ENCODE measurements at places on chromosomes 6 and 20.

- no peak for DNase-seq
Measured at GRCh38 chr20:13659288-13659687, 20.6 kb upstream of the TASP1 start.

DNA sequence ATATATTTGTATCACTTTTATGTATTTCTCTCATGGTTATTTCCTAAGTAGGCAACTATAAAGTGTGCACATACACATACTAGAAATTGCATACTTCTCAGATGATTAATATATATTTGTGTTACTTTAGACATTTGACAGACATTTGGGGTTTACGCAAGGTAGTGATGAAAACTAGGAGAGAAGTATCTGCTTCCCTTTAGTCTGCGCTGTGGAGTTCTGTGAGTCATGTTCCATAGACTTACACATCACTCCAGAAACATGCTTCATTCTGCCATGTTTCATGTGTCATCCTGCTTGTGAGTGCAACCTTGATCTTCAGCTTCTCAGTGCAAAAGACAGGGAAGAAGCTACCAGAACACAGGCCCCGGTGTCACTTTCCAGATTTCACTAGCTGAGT lies 200.7 kb upstream of the BMP2 start:
- no peak for DNase-seq

DNA sequence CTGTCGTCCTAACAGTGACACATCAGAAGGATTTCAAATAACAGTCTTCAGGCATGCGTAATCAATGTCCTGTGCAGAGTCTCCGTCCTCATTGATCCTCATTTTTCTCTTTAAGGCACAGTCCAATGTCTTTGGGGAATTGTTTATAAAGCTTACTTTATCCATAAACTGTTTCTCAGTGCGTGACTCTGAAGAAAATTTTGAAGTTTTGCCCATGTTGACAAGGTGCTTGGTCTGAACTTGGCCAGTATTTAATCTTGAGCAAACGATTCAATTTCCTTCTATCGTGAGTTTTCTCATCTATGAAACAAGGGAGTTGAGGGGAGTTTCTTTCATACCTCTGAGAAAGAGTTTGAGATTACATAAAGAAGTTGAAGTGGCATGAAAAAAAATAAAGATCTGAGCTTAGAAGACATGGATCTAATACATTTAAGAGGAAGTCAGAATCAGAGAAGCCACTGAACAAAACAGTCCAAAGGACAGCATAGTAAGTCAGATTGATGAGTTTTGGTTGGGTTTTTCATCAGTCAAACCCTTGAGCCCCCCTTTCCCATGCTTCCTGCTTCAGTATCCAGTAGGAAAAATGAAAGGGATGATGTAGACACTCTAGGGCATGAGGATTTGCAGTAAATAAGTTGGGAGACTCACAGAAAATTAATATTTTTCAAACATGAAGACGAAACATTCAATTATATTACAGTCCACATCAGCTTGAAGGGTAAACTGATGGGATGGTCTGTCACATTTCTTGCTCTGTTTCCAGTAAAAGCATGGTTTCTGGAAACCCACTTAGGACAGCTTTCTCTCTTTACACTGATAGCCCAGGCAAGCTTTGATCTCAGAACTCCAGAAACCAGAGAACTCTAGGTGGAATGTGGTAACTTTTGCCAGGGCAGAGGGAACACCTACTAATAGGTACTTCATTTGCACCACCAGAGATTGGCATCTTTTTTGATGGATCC lies 8.1 kb downstream of the EDN1 start:
- DNase-seq, result no peak

- no peak for DNase-seq
Measured at GRCh38 chr20:52496191-52496590, 304.6 kb upstream of the ZFP64 start.
